ENCODE measurements at places on chromosomes 3 and 15.

- ATAC-seq, result no peak
These were observed 135.3 kb downstream of the FNDC3B start for GRCh38 chr3:172174513-172175253.

GRCh38 chr3:65685621-65686235 lies 353.0 kb downstream of the MAGI1 start:
- no peak for ATAC-seq

DNA sequence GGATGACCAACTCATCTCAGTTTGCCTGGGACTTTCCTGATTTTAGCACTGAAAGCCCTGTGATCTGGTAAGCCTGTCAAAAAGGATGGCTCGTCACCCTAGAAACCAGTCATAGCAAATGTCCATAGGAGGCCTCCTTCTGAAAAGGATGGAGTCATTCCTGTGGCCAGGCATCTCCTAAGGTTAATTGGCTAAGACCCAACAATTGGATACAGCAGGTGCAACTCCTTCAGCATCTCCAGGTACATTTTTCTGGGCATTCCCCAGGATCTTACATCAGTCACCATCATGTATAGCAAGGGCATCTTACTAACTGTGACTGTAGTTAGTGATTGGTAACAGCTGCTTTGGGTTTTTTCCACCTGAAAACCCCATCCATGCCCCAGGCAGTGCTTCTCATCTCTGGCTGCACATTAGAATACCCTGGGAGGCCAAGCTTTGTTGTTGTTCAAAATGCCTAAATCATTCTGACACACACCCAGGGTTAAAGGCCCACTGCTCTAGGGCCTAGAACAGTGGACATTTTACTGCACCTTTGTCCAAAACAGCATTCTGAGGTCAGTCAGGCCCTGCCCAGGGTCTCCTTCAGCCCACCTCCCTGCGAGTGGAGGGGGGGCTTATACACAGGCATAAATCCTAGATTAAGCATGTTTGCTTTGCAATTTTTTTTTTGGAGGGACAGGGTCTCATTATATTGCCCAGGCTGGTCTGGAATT lies 28.3 kb upstream of the GALNT15 start:
- ATAC-seq, result no peak

DNA sequence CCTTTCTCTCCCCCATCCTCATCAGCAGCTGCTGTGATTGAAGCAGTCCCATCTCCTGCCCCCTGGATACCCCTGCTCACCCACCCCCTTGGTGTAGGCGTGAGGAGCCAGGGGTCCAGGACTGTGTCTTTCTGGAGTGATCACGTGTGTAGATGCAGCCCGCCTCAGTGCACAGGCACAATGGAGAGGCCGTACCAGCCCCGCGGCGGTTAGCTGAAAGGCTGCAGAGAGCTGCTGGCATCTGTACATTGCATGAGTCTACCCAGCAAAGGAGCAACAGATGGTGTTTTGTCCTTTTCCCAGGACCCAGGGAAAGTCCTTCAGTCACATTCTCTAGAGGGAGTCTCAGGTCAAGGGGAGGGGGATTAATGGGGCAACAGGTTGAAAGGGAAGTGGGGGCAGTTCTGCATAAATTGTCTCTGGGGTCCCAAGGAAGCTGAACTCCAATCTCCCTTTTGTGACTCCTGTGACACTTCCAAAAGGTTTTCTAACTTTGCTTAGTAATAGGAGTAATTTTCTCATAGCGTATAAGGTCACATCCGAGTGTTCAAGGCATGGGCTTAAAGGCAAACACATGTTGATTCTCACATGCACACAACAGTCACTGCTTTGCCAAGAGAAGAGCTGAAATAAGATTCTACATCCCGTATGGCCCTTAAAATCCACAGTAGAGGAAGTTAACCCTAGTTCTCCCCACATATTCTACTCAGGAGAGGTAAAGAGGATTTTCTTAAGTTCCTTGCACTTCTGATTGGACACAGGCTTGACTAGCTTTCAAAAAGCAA lies 7.1 kb downstream of the CSPG5 start:
- ATAC-seq, result no peak

GRCh38 chr3:177345049-177345972 lies 148.0 kb upstream of the TBL1XR1 start:
- ATAC-seq, result peak; percentile 99

DNA sequence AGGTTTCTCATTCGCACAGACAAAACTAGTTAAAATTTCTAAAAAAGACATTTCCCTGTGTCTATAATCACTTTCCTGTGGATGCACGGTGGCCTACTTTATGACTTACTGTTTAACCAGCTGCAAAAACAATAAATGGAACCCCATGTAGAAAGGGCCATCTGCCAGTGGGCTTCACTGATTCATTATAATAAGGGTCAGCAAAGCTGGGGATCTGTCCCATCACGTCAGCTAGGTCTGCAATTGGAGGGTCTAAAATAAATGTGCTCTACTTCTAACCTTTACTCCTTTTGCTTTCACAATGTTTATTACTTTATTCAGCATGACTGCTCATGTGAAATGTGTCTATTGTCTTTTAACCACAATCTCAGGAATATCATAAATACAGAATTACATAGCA lies 43.1 kb upstream of the NMD3 start:
- ATAC-seq, result no peak

DNA sequence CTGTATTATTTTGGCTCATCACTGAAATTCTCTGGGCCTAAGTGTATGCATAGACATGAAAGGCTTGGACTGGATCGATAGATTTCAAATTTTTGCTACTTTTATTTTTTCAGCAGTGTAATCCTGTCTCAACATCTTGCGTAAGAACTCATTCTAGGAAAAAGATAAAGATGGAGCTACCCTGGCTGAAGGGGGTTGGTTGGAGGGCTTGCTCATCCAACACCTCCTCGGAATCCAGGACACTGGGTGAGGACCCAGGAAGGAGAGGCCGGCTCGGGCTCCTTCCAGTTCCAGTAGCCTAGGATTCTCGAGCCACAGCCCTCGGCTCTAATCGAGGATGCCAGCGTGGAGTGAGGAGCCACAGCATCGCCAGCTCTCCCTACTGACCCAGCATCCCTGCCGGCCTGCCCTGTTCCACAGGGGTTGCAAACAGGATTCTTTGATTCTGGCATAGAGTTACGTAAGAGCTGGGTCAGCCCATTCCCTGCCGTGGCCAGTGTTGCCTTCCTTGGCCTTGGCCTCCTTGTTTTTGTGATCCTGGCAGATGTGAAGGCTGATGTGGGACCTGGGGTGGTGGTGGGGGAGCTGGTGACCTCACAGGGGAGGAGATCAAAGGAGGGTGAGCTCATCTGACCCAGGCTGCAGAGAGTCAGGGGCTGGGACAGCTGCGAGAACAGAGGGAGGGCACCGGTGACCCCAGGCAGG lies 149.5 kb downstream of the ALDH1A2 start:
- no peak for ATAC-seq

GRCh38 chr15:94621736-94622135 lies 390.4 kb downstream of the MCTP2 start:
- no peak for ATAC-seq

- no peak for ATAC-seq
These were observed 58.7 kb downstream of the FOXB1 start for GRCh38 chr15:60062826-60063225.

DNA sequence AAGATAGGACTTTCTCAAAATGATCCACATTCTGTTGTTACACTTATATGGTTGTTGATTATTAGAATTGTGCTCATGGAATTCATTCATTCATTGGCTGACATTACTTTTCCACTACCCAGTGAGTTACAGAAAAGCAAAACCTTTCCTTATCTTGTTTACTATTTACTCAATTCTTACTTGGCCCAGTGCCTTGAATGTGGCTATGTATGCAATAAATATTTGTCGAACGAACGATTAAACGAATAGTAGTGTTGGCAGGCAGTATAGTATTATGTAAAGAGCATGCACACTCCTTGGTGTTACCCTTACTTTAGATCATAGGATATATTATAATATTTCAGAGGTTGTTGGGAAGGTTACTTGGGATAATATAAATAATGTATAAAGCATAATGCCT lies 31.0 kb downstream of the CTDSPL2 start:
- no peak for ATAC-seq

- ATAC-seq, result no peak
These were observed 394.6 kb upstream of the NR2F2 start for GRCh38 chr15:95935852-95936251.

DNA sequence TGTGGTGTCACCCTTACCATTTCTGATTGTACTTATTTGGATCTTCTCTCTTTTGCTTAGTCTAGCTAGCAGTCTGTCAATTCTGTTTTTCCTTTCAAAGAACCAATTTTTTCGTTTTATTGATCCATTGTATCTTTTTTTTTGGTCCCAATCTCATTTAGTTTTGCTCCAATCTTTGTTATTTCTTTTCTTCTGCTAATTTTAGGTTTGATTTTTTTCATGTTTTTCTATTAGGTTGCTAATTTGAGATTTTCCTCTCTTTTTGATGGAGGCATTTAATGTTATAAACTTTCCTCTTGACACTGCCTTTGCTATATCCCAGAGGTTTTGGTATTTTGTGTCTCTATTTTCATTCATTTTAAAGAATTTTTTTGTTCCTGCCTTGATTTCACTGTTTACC lies 16.9 kb upstream of the FAM98B start:
- no peak for ATAC-seq

GRCh38 chr3:166743481-166744134 lies 636.5 kb downstream of the ZBBX start:
- no peak for ATAC-seq

DNA sequence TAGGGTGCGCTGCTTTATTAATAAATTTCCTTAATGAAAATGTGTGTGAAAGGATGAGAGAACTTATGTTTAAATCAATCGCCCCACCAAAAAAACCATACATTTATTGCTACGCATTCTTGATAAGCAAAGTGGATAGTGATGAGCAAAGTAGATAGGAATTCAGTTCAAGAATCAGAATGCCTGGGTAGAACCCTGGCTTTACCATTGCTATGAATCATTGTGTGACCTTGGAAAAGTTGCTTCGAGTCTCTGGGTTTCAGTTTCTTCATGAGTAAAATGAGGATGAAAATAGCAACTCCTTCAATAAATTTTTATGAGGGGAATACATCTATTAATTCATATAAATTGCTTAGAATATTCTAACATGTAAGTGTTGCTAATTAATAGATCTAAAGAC lies 2.6 kb upstream of the ALCAM start:
- no peak for ATAC-seq

DNA sequence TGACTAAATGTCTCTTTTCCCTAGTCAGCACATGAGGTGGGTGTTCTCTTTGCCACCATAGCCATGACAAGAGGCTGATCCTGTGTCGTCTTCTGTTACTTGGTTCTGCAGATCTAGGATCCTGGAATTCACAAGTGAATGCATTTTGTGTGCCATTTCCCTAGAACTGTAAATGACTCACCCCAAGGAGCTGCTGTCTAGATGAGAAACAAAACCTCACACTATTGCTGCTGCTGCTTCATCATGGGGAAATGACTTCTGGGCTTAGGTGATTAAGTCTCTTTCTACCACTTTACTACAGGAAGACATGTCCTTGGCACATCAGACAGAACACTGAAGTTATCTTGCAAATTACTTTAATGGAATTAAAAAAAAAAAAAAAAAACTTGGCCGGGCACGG lies 54.9 kb downstream of the SLCO3A1 start:
- ATAC-seq, result peak; percentile 87

DNA sequence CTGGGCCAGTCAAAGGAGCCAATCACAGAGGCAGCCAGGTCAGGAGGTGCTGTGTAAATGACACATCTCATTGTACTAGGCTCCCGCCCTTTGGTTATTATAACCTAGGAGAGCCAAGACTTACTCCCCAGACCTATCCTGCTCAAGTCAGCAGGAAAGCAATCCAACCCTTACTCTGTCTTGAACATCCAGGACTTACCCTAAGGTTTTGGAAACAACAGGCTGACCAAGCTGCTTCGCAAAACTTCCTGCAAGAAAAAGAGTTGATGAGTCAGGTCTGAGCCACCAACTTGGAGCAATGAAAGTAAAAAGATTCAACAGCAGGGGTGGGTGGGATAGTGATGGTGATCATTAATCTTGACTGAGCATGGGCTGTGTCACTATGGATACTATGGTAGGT lies 144.4 kb downstream of the MYLK start:
- peak; percentile 82 for ATAC-seq

- ATAC-seq, result no peak
These were observed 36.6 kb downstream of the PSTPIP1 start for GRCh38 chr15:77031376-77032050.

DNA sequence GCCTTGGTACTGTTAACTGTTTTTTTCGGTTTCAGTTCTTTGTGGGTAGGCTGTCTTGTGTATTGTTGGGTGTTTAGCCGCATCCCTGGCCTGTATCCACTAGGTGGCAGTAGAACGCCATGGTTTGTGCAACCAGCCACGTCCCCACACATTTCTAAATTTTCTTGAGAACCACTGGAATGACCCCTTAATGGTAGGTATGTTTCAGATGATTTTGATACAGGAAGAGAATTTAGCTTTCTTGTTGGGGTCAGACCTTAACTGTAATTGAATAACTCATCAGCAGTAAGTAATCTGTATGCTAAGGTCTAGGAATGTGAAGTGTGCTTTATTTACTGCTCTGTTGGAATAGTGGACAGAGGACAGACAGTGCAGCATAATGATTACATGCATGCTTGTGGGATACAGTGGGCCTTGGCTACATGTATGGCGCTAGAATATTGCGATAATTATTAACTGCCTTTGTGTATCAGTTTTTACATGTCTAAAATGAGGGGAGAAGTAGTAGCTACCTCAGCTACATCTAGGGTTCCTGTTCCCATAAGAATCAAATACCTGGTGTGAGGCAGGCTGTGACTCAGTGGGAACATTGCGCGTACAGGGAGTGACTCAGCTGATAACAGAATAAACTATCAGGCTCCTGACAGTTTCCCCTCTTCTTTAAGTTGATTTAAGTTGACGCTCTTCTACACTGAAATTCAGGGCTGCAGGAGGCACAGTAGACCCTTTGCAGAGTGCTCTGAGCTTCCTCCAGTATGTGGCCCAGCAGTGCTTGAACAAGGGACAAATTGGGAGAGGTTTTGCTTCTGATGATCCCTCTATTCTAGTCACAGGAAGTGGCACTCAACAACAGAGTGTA lies 25.0 kb upstream of the GPR171 start:
- ATAC-seq, result peak; percentile 86

DNA sequence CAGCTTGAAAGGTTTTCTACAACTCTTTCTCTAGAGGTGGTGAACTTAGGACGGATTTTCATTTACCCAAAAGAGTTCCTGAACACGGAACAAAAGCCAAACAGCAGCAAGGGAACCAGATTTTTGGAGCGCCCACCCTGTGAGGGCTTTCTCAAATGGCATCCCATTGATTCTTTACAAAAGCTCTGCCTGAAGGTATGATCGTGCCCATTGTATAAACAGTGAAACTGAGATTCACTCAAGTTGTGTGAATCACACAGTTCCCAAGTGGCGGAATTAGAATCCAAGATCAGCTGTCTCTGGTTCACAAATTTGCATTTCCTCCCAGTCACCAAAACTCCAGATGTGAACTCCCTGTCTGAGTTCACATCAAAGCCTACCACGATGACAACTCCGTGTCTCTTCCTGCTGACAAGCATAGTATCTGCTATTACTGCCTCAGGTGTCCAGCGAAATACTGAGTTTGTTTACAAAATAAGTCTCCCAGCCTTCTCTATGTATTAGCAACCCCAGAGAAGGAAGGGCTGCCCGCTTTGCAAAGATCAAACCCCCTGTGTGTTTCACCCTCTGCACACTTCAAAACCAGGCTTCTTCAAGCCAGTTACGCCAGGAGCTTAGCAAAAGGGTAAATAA lies 235.9 kb upstream of the ST8SIA2 start:
- peak; percentile 36 for ATAC-seq

GRCh38 chr15:100373120-100373896 lies 31.5 kb upstream of the ADAMTS17 start:
- peak; percentile 67 for ATAC-seq

GRCh38 chr15:27165590-27165989 lies 194.6 kb downstream of the GABRG3 start:
- no peak for ATAC-seq
